ENCODE measurements at places on chromosomes 5 and 9. TPM values are rescaled to one million over a fixed set of nuclear protein-coding genes. Genes with fewer than 3 reads are reported as not detected.

PLPP7 gene
- total RNA-seq = 4.3 TPM

PSAT1 gene
- 75.0 TPM for total RNA-seq

CAMK2A gene
- 2.0 TPM for total RNA-seq

NUTM2G gene
- total RNA-seq = not detected

KCNIP1 gene
- not detected for total RNA-seq

PCDHB12 gene
- total RNA-seq = under 0.01 TPM

DND1 gene
- 0.44 TPM for total RNA-seq

MAMDC4 gene
- 2.0 TPM for total RNA-seq

MEIKIN gene
- total RNA-seq = not detected

WHRN gene
- 1.3 TPM for total RNA-seq

CDX1 gene
- 0.57 TPM for total RNA-seq

INSL6 gene
- total RNA-seq = not detected

INSL4 gene
- total RNA-seq = not detected

FBXO4 gene
- 12.5 TPM for total RNA-seq

FAM78A gene
- total RNA-seq = 0.44 TPM

RAD17 gene
- total RNA-seq = 23.2 TPM

ANKRD31 gene
- total RNA-seq = under 0.01 TPM

PCDHA10 gene
- total RNA-seq = 0.14 TPM

IRX2 gene
- not detected for total RNA-seq

C9orf50 gene
- not detected for total RNA-seq

ADAMTSL1 gene
- 18.6 TPM for total RNA-seq

UAP1L1 gene
- total RNA-seq = 29.1 TPM

DMRT3 gene
- total RNA-seq = not detected

ZNF454 gene
- total RNA-seq = 2.0 TPM

SH3GL2 gene
- total RNA-seq = 0.72 TPM

PRUNE2 gene
- 0.72 TPM for total RNA-seq

TMEM232 gene
- 2.6 TPM for total RNA-seq
